ENCODE measurements at places on chromosomes 3 and 15.

DNA sequence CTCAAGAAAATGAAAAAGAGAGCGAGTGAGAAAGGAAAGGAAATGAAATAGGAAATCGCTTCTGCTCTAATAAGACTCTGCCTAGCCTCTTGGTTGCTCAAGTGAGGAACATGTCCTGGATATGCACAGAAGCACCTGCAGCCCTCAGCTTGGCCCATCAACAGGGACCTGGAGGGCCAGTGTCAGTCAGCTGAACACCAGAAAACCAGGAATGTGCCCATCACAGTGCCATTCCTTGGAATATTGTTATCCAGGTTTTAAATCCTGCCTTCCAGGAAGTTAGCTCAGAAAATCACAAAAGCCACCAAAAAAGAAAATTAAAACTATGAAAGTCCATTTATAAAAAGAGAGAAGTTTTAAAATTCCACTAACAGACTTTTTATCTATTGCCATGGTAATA, 173.4 kb upstream of the TPM1 start:
- DNase-seq: no peak

GRCh38 chr15:35673093-35673684, 127.2 kb upstream of the DPH6 start:
- peak; percentile 37 for DNase-seq

DNA sequence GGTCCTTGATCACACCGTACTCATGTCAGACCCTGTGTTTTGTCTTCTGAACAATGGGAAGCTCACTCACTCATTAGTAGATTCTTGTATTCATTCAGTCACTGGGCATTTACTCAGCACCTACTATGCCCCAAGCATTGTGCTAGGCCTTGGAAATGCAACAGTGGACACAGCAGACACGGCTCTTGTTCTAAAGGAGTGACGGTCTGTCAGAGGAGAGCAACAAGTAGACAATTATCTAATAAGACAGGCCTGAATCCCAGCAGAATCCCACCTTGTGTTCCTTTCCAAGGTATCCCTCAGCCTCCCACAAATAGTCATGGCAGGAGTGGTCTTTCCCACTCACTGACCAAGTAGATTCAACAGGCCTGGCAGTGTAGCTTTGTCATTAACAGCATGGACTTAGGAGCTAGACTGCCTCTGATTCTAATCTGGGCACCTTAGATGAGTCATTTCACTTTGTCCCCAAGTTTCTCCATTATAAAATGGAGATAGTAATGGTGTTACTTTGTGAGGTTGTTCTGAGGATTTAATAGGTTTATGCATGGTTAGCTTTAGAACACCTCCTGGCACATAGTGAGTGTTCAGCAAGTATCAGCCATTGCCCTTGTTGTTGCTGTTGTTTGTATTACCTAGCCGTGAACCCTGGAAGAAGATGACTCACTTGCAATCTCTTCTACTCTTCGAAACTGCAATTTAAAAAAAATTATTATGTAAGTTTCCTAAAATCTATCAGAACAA, 69.1 kb downstream of the SSUH2 start:
- no peak for DNase-seq

GRCh38 chr3:168117853-168118313, 22.2 kb upstream of the GOLIM4 start:
- DNase-seq: no peak

DNA sequence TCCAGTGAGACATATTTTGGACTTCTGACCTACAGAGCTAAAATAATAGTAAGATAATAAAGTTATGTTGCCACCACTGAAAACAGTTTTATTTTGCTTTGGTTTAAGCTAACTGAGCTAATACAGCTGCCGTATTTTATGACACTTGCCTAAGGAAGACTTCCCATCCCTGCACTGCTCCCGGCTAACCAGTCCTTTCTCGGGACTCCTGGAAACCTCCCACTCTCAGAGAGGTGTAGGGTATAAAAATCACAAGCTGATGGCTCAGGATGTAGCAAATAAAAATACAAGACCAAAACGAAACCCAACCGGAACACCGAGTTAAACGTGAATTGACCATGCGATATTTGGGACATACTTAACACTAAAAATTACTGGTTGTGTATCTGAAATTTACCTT, 448 bp upstream of the KBTBD12 start:
- no peak for DNase-seq

DNA sequence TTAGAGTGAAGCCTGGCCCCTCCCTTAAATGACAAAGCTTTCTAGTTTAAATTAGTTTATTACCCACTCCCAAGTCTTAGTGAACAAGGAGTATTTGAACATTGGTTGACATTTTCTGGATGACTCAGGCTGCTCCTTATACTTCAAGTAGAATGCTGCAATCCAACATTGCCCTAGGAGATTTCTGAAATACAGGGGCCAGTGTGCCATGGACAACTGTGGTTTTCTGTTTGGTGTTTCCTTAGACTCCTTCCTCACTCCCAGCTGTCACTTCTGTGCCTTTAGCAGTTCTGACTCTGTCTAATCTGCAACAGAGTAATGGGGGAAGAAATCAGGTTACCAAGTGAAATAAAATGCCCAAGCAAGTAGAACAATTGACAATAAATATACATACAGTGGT, 116.1 kb upstream of the P2RY1 start:
- no peak for DNase-seq

- DNase-seq: no peak
Measured at GRCh38 chr15:89551550-89551949, 23.7 kb upstream of the TICRR start.

DNA sequence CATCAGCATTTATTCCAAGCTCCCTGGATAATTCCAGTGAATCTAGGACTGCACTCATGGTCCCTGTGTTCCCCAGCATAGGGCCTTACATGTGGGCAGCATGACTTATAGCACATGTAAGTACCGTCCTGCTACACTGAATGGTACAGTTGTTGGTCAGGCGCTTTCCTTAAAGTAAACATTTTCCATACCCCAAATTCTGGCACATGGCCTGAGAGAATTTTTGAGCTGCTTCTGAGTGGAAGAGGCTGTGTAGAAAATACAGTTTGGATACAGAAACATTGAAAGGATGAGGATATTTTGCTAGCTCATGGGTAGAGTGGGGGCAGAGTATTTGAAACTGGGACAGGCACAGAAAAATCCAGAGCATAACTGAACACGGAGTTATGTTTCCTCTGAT, 27.6 kb downstream of the CORO2B start:
- DNase-seq: no peak

DNA sequence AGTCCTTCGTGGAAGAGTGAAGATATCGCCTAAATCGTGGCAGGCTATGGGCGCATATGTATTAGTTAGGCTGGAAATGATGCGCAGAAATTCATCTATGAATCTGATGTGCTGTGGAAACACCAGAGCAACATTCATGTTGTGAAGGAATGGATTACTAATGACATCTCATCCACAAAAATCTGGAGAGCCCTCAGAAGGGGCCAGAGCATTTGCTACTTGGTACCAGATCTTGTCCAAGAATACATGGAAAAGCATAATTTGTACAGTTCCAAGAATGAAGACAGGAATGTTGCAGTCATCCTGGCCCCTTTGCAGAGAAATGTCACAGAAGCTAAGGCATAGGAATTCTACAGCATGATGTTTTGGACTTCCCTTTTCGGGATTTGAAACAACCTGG, 38.4 kb upstream of the FOXB1 start:
- no peak for DNase-seq

GRCh38 chr15:90262426-90262825, 3.0 kb upstream of the NGRN start:
- no peak for DNase-seq

DNA sequence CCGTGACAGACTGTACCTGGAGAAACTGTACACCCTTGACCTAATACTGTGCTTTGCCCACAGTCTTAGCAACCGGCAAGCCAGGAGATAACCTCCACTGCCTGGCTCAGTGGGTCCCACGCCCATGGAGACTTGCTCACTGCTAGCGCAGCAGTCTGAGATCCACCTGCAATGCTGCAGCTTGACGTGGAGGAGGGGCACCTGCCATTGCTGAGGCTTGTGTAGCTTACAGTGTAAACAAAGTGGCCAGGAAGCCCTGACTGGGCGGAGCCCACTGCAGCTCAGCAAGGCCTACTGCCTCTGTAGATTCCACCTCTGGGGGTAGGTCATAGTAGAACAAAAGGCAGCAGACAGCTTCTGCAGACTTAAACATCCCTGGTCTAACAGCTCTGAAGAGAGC, 189.3 kb downstream of the EDEM1 start:
- DNase-seq: no peak

GRCh38 chr3:131749826-131750225, 247.1 kb upstream of the MRPL3 start:
- no peak for DNase-seq

DNA sequence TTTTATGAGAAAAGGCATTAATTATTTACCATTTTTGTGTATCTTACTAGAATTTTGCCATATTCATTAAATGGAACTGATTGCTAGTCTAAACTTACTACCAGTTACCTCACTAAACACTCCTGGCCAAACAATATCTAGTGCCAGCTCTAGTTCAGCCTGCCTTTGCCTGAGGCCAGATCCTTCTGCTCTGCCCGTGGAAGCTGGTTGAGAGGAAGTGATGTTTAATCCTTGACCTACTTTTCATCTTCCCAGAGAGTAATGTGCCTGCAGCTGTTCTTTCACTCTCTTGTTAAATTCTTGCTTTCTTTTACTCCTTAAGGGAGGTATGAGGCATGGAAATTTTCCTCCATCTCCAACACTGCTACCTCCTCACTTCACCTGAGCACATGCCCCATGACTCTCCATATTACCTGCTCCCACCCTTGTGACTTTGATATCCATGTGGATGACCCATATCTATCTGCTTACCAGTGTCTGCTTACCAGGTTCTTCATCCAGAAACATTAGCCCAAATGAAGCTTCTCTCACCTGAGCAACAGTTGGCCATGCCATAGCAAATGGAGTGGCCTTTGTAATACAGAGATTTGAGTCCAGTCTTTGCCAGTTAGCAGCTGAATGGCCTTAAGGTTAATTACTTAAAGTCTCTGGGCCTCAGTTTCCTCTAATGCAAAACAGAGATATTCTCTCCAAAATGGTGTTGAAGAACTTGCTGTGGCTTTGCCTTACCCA, 53.4 kb downstream of the UBE2E1 start:
- DNase-seq: no peak

DNA sequence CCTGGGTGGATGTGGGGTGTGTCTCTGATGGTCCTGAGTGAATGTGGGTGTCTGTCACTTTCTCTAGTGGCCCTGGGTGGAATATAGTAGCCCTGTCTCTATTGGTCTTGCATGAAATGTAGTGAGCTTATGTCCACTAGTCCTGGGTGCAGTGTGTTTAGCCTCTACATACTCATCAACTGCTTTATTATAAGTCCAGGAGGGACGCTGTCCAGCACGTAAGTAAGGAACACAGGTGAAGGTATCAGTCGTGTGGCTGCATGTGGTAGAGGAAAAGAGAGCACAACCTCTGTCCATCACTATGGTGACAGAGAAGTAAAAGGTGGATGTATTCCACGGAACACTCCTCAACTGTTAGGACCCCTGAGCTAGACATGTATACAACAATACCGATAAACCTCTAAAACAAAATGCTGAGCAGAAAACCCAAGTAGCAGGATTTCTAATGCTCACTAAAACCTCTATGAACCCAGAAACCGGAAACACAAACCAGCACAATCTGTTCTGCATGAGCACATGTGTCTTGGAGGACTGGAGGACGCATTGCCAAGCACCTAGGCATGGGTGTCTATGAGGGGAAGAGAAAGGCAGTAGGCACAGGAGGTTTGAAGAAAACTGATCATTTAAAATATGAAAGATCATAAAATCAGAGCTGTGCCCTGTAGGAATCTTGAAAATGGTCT, 11.0 kb downstream of the LTF start:
- no peak for DNase-seq

DNA sequence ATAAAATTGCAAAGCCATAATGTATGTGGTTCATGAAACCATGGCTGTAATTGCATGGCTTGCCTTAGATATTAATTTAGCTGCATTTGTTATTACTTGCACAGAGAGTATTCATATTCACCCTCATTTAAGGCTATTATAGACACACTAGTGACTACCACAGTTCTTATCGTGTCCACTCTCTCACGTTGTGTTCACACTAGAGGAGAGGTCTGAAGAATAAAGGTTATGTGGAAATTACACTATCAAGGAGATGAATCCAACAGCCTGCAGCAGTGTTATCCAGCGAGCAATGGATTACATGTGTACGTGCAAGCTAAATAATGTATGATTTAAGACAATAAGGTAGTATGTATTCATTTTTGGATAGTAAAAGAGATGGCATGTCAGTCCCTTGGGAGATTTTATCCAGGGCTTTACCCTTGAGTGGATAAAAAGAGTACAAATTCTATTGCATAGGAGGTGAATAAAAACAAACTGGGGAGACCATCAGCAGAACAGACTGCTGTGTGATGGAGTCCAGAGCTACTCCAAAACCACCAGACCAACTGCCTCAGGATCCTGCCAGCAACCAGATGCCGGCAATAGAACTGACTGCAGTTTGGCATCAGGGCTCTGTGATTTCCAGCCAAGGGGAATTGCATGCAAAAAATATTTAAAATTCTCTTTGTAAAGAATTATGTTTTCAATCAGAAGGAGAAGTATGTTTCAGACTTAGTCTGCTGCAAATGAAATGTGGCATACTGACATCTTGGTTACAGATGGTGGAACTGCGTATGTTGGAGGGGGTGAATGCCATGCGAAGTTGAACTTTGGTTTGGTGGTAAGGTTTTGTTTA, 146.6 kb downstream of the RBMS3 start:
- DNase-seq: no peak

DNA sequence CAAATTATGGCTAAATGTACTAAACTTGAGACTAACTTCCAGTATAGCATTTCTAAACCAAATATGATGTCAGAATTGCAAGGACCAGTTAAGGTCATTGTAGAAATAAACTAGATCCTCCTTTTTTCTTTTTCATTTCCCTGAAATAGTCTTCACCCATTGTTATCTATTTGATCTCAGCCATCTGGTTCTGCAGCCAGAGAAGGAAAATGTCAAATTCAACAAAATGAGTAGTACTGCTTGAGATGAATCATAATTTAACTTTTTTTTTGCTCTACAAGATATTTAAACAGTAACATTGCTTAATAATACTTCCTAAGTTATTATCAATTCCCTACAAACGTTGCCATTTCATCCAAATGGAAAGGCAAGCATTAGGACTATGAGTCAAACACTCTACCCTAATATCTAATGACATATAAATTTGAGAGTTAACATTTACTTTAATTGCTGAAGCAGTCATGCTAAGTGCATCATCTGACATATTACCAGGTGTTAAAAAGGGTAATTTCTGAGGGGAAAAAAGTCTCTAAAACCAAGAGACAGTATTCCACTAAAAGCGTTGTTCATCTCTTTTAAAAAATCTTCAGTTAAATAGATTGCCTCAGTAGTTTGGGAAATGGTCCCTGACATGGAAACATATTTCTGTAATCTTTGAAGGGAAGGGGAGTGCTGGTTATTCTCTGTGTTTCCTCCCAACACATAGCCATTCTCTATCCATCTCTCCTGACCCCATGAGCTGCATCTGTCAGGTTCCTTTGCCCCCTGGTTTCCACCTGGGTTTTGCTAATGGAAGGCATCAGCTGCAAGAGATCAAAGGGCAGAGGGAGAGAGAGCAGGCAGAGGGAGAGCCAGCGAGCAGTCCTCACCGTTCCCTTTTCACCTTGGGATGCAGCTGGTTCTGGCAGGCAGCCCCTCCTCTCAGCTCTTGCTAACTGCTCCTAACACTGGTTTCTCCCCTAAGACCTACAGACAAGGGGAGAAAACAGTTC, 138.5 kb downstream of the ARPP21 start:
- no peak for DNase-seq

GRCh38 chr3:48664313-48664644, 1.6 kb upstream of the CELSR3 start:
- no peak for DNase-seq

All from hematopoietic multipotent progenitor cell treated with erythropoietin and hydrocortisone succinate and interleukin-3 and kit ligand, for 15 days (in vitro differentiated cells).